ENCODE measurements at places on chromosomes 12 and 14.

- no peak for DNase-seq
Measured at GRCh38 chr12:107404981-107405380, 280.6 kb upstream of the PWP1 start.

DNA sequence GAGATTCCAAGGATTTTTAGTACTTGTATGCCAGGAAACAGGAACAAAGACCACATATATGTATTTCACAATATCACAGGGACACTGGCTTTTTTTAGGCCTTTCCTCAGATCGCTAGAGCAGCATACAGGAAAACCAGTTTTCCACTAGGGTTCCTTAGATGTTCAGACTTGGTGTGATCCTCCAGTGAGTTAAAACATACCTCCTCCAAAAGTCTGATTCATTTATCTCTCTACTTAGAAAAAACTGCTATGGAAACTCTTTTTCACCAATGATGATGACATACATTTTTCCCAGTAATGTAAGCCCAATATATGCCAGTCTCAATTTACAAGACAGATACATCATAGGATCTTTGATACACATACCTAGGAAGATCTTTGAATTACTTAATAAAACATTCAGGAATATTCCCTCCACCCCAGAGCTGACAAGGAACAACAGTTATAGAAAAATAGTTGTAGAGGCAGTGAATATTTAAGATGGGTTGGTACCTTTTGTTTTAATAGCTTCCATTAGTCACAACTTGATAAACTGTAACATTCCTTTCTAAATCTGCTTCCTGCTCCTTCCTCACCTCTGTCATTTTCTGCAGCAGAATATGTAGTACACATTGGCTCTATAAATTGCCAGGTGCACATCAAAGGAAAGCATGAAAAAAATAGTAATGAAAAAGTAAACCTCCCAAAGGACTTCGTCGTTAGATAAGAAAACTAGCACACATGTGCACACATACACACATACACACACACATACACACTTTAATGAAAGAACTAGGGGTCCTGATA lies 27.5 kb downstream of the BCAT1 start:
- no peak for DNase-seq

DNA sequence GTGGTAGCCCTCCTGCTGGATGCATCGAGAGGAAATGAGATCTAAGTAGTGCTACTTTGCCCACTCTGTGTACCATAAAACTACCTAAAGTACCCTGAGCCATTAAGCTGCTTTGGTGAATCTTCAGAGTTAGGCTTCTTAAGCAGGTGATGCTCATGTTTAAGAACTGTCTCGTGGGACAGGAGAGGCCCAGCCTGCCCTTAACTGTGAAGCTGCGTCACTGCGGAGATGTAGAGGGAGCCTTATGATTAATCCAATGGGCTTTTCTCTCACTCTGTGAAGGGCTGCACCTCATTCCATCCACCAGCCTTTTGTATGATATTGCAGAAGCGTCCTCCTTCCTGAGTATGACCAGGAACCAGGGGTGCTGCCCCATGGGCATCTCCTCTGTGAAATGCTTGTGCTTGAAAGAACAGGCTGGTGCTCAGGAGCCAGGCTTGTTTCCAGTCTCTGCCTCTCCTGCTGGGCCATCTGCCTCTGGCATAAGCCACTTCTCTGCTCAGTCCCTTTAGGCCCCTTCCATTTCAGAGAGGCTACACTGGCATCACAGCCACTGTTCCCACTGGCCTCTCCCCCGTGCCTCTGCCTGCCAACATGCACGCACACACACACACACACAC lies 6.8 kb upstream of the CCDC177 start:
- no peak for DNase-seq

GRCh38 chr14:100404419-100404818 lies 81.3 kb downstream of the SLC25A47 start:
- no peak for DNase-seq

GRCh38 chr12:2753536-2753935 lies 41.2 kb upstream of the FKBP4 start:
- DNase-seq: no peak

- peak; percentile 52 for DNase-seq
Measured at GRCh38 chr12:6606331-6607131, 648 bp downstream of the CHD4 start.

DNA sequence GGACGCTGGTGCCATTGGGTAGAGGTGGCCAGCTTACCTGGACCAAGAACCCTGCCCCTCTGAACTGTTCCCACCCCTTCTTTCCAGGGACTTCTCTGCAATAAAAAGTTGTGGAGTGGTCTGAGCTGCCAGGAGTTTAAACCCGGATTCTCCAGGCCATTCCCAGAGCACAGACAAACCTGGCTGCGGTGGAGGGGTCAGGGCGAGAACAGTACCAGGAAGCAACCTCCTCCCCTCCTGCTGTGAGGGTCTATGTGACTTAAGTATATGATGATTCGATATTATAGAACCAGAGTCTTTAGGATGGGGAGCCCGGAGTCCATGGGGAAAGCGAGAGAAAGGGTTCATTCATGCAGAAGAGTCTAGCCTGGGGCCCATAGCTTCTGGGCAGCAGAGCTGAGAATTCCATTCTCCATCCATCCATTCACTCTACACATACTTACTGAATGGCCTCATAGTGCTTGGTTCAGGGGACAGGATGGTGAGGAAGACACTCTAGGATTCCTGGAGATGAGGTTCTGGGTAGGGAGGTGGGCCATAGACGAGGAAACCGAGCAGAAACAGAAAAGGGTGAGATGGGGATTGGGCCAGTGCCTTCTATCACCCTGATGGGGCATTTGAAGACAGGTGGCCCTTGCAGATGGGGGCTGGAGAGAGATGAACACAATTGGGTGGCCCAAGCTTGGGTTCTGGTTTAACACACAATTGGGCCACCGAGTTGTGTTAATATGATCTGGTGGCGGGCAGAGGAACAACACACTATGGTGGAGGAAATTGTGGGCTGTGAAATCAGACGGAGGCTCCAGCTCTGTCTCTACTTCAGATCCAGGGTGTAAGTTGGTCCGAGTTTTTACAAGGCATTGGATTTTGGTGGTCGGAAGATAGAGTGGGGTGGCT lies 5.2 kb downstream of the KRT86 start:
- no peak for DNase-seq

DNA sequence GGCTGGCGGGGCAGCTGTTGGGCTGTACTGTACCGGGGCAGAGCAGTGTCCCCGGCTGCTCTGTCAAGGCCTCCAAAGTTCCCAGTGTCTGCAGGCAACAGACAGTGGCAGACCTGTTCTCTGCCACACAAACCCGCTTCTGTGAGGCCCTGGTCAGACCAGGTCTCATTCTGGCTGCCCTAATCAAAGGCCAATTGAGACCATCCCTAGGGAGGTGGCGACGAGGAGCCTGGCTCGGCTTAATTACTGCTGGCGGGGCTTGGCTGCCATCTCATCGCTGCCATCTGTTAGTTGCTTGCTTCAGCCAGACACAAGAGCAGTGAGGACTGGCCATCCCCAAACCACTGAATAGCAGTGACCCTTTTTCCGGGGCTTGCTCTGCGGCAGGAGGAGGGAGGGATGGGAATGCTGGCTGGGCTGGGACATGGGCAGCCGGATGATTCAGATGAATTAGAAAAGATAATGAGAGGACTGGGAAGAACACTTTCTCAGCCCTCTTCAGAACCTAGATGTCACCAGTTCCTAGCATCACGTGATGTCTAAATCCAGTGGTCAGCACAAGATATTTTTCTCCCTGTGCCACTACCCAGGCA lies 24.5 kb downstream of the ERG28 start:
- no peak for DNase-seq

DNA sequence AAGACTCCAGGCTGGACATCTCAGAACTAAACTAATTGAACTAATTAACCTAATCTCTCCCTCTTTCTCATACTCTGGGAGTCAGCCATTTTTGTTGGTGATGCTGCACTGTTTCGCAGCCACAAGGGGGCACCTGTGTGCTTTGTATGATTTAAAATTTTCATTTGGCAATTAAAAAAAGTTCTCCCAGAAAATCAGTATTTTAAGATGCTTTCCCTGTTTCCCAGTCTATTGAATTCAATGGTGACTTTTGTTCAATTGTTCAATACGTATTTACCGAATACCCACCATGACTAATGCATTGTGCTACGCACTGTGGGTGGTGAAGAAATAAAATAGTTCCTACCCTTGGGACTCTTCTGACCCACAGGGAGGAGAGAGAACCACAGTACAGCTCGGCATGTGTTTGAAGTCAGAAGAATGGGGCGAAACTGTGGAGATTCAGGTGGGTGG lies 63.7 kb downstream of the ZNF664 start:
- DNase-seq: no peak

DNA sequence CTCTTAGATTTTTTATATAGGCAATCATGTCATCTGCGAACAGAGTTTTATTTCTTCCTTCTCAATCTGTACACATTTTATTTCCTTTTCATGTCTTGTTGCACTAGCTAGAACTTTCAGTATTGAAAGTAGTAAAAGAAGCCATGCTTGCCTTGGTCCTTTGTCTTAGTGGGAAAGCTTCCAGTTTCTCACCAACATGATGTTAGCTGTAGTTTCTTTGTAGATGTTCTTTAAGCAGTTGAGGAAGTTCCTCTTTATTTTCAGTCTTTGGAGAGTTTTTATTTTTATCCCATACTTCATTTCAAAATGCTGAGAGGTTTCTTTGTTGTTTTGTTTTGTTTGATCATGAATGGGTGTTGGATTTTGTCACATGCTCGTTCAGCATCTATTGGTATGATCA lies 12.7 kb upstream of the RIMKLB start:
- no peak for DNase-seq

- DNase-seq: no peak
Measured at GRCh38 chr14:94571950-94572349, 9.3 kb upstream of the SERPINA5 start.

DNA sequence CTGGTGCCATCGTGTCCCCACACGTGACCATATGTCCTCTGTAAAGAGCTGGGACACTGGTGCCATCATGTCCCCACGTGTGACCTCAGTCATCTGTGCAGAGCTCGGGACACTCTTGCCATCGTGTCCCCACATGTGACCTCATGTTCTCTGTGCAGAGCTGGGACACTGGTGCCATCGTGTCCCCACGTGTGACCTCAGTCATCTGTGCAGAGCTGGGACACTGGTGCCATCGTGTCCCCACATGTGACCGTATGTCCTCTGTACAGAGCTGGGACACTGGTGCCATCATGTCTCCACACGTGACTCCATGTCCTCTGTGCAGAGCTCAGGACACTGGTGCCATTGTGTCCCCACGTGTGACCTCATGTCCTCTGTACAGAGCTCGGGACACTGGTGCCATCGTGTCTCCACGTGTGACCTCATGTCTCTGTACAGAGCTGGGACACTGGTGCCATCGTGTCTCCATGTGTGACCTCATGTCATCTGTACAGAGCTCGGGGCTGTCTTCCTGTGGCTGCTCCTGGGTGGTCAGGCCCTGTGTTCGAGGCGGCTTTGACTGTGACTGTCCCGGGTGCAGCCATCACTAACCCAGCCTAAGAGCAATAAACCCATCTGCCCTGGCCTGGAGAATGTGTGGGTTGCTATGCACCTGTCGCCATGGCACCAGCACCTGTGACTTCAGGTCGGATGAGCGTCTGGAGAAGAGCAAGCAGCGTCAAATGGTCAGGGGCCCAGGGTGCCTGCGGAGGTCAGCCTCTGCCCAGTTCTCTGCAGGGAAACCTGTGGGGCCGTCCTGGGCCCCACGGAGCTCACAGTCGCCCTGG lies 334.4 kb downstream of the ADGRD1 start:
- DNase-seq: no peak

GRCh38 chr14:81246461-81247270 lies 25.9 kb upstream of the GTF2A1 start:
- no peak for DNase-seq

- DNase-seq: no peak
Measured at GRCh38 chr12:88947486-88948043, 367.3 kb upstream of the KITLG start.

- no peak for DNase-seq
Measured at GRCh38 chr14:74613211-74613914, 1.3 kb upstream of the LTBP2 start.

GRCh38 chr12:20272161-20272560 lies 96.2 kb upstream of the PDE3A start:
- no peak for DNase-seq

GRCh38 chr12:28506271-28506670 lies 316.0 kb downstream of the CCDC91 start:
- DNase-seq: no peak

- DNase-seq: no peak
Measured at GRCh38 chr12:45256721-45257120, 40.8 kb downstream of the ANO6 start.

GRCh38 chr12:90773491-90773890 lies 181.5 kb downstream of the CCER1 start:
- no peak for DNase-seq

GRCh38 chr14:24875203-24875838 lies 174.6 kb downstream of the STXBP6 start:
- no peak for DNase-seq

- DNase-seq: no peak
Measured at GRCh38 chr12:32400866-32401265, 1.5 kb downstream of the FGD4 start.

- no peak for DNase-seq
Measured at GRCh38 chr14:69013943-69014782, 35.1 kb upstream of the ACTN1 start.

GRCh38 chr12:20372326-20373096 lies 4.2 kb downstream of the PDE3A start:
- no peak for DNase-seq

- peak; percentile 74 for DNase-seq
Measured at GRCh38 chr14:91286530-91286937, 42.0 kb upstream of the GPR68 start.

- no peak for DNase-seq
Measured at GRCh38 chr14:60315196-60315990, 66.4 kb downstream of the PPM1A start.

DNA sequence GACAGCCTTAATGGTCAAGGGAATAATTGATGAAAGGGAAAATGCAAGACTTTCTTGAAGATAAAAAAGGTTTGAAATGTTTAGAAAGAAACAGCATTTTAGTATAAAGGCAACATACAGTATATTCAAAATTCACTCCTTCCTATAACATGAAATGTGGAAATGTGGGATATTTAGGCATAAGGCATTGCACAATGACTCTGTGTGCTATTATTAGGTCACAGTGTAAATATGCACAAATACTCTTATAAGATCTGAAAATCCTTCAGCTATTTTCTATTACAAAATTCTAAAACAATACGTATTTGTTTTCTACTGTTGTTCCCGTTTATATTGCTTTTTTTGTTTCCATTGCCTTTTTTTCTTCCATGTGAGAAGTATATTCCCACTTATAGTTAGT lies 127.7 kb downstream of the SLC16A7 start:
- no peak for DNase-seq

DNA sequence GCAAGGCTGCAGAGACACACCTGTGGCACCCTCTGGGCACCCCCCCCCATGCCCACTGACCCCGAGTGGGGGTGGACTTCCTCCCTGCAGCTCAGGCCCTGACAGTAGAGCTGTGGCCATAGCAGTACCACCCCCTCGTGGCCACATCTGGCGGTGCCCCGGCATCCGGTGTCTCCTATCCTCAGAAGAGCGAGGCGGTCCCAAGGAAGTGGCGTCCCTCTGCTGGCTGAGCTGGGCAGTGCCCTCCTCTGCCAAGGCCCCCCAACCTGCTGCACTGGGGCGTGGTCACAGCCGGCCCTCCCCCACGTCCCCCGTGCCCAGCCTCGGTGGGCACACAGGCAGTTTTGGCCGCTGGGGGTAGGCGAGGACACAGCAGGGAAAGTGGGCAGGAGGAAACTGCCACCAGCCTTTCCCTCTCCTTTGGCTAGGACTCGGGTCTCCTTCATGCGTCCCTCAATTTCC lies 6.0 kb upstream of the SLC6A12 start:
- no peak for DNase-seq

Measured in effector memory CD4-positive, alpha-beta T cell (primary cell).